Suppressor macrophage treated with lipopolysaccharide for 4 hours (primary cell): ENCODE measurements at places on chromosomes 12 and 14.

DNA sequence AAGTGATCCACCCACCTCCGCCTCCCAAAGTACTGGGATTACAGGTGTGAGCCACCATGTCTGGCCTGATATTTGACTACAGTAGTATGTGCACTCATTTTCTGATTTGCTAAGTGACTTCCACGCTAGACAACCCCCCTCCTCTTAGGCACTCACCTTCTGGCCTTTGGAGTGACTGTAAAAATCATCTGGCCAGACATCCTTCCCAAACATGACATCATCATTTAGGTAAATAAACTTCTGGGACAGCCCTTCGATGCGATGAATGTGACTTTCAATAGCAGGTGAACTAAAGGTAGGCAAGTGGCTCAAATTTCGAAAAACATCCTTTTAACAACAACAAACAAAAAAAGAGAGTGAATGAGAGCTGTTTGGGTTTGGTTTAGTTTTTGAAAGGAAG, 30.6 kb upstream of the SYCP3 start:
- DNase-seq = no peak

DNA sequence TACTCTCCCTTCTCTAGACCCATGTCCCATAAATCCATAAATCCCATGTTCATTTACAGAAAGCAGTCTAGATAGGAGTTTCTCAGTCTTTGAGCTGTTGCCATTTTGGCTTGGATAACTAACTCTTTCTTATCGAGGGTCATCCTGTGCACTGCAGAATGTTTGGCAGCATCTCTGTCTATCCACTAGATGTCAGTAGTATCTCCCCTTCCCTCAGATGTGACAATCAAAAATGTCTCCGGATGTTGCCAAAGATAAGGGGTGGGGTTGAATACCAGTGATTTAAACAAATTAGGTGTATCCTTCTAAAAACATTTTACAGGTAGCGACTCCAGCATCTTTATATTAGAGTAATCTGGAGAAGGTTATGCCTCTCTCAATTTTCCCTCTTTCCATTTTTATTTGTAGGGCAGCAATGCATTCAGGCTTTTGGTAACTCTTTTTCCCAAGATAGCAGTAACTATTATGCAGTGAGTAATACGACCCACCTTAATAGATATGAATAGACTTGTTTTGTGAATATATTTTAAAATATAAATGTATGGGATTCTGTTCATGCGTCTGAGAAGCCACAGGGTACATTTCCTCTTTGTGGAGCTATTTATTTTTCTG, 100.7 kb downstream of the LRRK2 start:
- DNase-seq = peak; percentile 16

GRCh38 chr12:6567112-6567670, 900 bp downstream of the NOP2 start:
- DNase-seq = peak; percentile 42

GRCh38 chr12:79057540-79057939, 193.0 kb downstream of the SYT1 start:
- no peak for DNase-seq

DNA sequence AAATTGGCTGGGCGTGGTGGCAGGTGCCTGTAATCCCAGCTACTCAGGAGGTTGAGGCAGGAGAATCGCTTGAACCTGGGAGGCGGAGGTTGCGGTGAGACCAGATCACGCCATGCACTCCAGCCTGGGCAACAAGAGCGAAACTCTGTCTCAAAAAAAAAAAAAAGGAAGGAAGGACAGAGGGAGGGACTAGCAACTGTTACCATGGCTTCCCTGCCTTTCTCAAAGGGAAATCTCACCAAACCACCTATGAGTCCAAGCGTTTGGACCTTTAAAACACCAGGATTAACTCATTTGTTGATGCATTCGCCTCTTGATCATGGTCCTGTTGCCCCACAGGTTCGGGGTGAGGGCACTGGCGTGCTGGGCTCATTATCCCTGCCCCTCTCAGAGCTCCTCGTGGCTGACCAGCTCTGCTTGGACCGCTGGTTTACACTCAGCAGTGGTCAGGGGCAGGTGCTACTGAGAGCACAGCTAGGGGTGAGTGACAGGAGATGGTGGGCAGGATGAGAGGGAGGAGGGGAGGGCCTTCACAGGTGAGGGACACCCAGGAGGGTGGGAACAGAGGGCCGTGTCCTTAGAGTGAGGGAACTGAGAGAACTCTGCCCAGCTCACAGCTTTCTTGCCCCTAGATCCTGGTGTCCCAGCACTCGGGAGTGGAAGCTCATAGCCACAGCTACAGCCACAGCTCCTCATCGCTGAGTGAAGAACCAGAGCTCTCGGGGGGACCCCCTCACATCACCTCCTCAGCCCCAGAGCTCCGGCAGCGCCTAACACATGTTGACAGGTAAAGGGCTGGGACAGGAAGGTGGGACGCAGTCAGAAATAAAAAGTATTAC, 10.2 kb upstream of the MYL6B start:
- DNase-seq = peak; percentile 51

DNA sequence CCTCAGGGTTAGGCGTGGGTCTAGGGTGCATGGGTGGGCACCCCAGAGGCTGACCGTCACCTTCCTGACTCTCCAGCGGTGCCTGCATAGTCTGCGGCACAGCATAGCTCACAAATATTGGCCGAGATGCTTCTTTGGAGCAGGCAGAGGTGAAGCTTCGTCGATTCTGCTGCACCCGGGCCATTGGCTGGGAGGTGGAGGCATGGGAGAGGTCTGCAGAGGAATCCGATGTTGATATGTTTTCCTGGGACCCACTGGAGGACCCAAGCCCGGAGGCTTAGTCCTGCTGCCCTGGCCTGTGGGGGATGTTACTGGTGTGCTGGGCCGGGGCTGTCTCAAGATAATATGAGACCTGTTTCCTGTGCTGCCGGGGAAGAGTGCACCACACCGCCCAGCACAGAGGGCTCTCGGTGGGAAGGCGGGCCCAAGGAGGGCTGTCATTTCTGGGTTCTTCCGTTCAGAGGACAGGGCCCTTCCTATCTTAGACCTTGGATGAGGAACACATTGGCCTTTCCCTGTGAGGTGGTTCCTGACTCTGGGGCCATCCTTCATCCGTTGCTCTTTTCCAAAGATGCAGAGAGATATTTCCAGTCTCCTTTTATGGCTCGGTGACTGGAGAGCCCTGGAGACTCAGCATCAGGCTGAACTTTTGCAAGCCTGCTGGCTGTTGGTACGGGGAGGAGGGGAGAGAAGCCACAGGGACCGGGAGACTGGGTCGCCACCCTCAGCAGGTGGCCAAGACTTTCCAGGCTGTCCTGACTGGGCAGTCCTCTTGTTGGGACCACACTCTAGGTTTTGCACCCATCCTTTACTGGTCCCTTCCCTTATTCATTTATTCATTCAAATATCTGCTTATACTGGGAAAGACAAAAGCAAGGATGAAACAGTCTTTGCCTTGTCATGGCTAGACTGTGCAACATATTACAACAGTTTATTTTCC, 143.5 kb downstream of the TSPAN9 start:
- DNase-seq = no peak
